ENCODE measurements at places on chromosomes 4 and X.

GRCh38 chr4:85807247-85807950 is 332.4 kb downstream of the ARHGAP24 start:
- no peak for DNase-seq

- DNase-seq = no peak
Measured at GRCh38 chr4:101294597-101294996, 52.7 kb downstream of the PPP3CA start.

- no peak for DNase-seq
Measured at GRCh38 chrX:39734174-39734776, 363.5 kb downstream of the BCOR start.

GRCh38 chr4:77021614-77022089 is 54.1 kb downstream of the CCNI start:
- DNase-seq = no peak

DNA sequence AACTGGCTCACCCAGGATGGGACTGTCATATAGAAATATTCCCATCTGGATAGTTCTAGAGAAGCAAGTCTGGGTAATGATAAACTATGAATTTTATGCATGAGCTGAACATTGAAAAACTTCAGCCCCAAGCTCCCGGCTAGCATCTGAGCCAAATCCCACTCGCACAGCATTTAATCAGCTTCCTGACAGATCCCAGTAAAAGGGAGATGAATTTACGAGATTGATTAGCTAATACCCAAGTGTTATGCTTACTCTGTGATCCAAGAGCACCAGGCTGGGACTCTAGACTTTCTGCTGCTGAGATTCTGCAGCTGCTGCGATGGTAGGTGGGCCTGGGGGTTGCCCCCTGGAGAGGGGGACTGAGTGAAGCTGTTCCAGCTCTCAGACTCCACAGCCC is 28.0 kb downstream of the FRMPD3 start:
- no peak for DNase-seq

DNA sequence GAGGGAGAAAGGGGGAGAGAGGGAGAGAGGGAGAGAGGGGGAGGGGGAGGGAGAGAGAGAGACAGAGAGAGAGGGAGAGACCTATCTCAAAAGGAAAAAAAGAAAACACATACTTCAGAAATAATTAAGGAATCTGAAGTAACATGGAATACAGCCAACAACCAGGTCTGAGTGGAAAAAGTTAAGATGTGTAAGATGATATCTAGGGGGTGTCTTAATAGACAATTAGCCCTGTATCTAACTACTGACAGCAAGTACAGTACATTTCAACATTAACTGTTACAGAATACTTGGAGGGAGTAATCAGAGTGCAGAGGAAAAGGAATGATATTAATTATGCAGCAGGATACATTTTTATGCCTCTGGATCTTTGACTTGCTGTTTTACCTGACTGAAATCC is 22.4 kb downstream of the NUP54 start:
- DNase-seq = no peak

All from activated CD4-positive, alpha-beta T cell treated with anti-CD3 and anti-CD28 coated beads, Interleukin-2, amount 50 U/mL, for 16 hours (primary cell).